ENCODE measurements at places on chromosomes 1 and 21.
A peak's percentile ranks its signal among the peaks of the same experiment; 100 is the strongest.

- no peak for DNase-seq
Measured at GRCh38 chr1:11413986-11414391, 65.0 kb upstream of the DISP3 start.

GRCh38 chr1:155809088-155809487 is 47.9 kb downstream of the GON4L start:
- no peak for DNase-seq

DNA sequence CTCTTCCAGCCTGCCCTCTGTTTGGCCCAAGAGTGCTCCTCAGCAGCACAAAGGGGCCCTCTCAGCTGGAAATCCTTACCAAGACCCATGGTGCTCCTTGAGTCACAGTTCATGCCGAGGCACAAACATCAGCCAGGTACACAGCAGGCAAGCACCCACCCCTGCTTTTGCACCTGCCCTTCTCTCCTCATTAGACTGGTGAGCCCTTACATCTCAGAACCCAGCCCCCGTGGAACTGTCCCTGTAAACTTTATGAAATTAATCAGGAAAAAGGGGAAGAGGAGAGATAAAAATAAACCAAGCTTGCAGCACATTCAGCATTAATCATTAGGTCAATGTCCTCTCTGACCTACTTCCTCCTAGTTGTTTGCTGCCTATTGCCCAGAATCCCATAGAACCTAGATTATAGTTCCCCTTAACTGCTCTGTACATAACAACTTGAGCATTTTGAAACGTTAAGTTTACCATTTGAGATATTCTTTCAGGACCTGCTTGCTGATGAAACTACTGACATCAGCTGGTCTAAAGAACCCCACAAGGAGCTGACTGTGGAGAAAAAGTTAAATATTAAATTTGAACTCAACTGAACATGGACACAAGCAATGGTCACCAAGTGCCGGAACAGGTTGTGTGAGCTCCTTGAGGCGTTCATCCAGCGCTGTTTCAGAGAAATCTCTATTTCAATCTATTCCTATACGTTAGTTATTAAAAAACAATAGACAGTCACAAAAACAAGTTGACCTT is 738.4 kb downstream of the MATN1 start:
- peak; percentile 29 for DNase-seq

DNA sequence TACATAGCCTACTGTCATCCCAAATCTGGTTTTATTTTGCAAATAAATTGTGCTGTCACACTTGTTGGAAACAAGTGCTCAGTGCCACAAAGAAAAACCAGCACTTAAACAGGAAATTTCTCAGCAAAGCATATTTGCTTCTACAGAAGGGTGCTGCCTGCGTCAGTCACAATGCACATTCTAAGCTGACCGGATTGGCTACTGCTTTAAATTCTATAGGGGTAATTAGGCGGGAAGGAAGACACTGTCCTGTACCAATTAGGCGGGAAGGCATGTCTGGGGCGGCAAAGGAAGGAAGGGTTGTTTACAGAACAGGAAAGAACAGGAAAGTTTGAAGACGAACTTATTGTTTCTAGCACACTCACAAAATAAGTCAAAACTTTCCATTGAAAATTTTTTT is 2.8 kb downstream of the IFI16 start:
- DNase-seq, result peak; percentile 85

DNA sequence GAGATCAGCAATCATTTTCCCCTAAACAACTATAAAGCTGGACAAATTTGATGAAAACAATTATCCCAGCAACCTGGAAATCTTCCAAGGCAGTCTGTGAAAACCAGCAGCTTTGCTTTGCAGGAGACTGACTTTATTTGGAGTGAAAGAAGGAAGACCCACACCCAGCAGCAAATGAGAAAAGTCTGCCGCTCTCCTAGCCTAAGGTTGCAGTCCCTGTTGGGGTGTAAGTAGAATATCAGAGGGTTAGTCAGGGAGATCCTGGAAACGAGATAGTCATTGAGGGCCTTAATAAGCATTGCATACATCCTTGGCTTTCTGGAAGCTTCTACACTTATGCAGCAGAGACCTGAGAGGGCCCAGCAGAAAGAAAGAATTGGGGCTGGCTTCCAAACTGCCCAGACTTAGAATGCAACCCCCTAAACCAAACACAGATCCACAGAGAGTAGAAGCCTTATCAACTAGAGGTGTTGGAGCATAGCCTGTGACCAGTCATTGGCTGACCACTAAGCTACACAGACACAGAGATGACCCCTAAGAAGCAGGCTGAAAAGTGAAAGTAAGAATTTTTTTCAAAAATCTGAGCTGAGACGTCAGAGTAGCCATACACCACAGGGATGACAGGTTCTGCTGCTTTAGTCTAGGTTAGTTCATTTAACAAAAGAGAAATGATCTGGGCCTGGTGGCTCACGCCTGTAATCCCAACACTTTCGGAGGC is 98.3 kb downstream of the LYPLAL1 start:
- DNase-seq, result no peak

Data from dermis blood vessel endothelial cell (primary cell).